Activated CD4-positive, alpha-beta memory T cell treated with anti-CD3 and anti-CD28 coated beads, Interleukin-2, amount 10 ng/mL, durations not matched to agents 7 days and 5 days (primary cell): ENCODE measurements at places on chromosomes 2 and 18. TPM values are rescaled to one million over a fixed set of nuclear protein-coding genes. Genes with fewer than 3 reads are reported as not detected.

Gene SIGLEC15
- total RNA-seq: not detected

Gene GLI2
- total RNA-seq: 0.43 TPM

Gene CD8B2
- not detected for total RNA-seq

Gene PDCD1
- total RNA-seq: 17.2 TPM

Gene UGT1A10
- not detected for total RNA-seq

Gene ELOA2
- total RNA-seq: not detected

Gene NEURL3
- 0.78 TPM for total RNA-seq

Gene LHCGR
- not detected for total RNA-seq

Gene RAB17
- not detected for total RNA-seq

Gene LYG1
- total RNA-seq: 1.2 TPM

Gene EXOC6B
- 18.7 TPM for total RNA-seq

GRCh38 chr18:26071725-26072124 lies 18.7 kb downstream of the SS18 start:
- no peak for DNase-seq
- no peak overlapping the region for H3K4me3 ChIP-seq
- no peak overlapping the region for H3K27ac ChIP-seq
- H3K27me3 ChIP-seq: no peaks in the 10 kb centered on the region
- H3K36me3 ChIP-seq: peaks cover 71% of the 10 kb centered on the region

DNA sequence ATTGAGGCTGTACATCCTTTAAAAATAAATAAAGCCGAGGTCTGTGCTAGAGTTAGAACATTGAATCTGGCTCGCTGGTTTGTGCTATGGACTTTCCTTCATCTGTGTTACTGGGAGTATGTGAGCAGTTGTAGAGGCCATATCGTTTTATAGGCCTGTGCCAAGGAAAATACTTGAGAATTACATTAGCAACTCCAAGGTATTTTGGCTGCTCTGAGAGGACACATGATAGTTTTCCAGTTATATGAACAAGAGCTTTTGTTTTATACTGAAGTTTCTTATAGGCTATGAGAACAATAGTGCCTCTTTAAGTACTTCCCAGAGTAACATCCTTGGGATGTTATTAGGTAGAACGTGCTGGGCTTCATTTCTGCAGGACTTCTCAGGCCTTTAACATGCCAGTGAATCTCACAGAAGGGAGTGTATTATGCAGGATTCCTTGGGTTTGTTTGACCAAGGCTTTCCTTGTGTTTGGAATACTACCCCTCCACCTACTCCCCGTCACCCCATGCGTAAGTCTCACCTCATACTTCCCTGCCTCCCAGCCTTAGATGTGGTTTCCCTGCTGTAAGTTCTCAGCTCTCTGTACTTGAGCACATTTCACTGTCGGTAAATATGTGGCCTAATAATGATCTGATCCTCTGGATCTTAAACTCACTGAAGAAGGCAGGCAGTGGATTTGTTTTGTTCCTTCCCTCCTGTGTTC lies 21.0 kb downstream of the TCF7L1 start:
- H3K27me3 ChIP-seq: peaks cover 7% of the 10 kb centered on the region
- H3K4me1 ChIP-seq: peaks cover 2% of the 10 kb centered on the region
- DNase-seq: no peak
- H3K27ac ChIP-seq: no peak overlapping the region
- no peaks in the 10 kb centered on the region for H3K36me3 ChIP-seq

- no peak overlapping the region for H3K4me3 ChIP-seq
- no peak overlapping the region for H3K27ac ChIP-seq
- H3K4me1 ChIP-seq: peaks cover 8% of the 10 kb centered on the region
- H3K27me3 ChIP-seq: no peaks in the 10 kb centered on the region
- DNase-seq: no peak
- H3K36me3 ChIP-seq: no peaks in the 10 kb centered on the region
Observed at GRCh38 chr18:13446610-13447461, 228.3 kb downstream of the LDLRAD4 start.

- no peak overlapping the region for H3K27ac ChIP-seq
- DNase-seq: no peak
- no peaks in the 10 kb centered on the region for H3K27me3 ChIP-seq
- peaks cover 15% of the 10 kb centered on the region for H3K4me1 ChIP-seq
- H3K4me3 ChIP-seq: no peak overlapping the region
Observed at GRCh38 chr2:48146552-48146951, 240.3 kb upstream of the FBXO11 start.

DNA sequence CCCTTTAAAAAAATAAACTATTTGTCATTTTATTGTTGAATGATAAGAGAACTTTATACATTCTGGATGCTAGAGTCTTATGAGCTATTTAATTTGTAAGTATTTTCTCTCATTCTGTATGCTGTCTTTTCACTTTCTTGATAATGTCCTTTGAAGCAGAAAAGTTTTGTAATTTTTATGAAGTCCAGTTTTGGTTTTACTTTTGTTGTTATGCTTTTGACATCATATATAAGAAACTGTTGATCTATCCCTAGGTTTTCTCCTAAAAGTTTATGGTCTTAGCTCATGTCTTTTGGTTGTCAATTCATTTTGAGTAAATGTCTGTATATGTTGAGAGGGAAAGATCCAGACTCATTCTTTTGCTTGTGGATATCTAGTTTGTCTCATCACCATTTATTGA lies 52.5 kb downstream of the TMEM247 start:
- H3K36me3 ChIP-seq: peaks cover 28% of the 10 kb centered on the region
- no peak overlapping the region for H3K27ac ChIP-seq
- DNase-seq: no peak
- H3K4me3 ChIP-seq: no peak overlapping the region
- H3K27me3 ChIP-seq: no peaks in the 10 kb centered on the region
- peaks cover 28% of the 10 kb centered on the region for H3K4me1 ChIP-seq

DNA sequence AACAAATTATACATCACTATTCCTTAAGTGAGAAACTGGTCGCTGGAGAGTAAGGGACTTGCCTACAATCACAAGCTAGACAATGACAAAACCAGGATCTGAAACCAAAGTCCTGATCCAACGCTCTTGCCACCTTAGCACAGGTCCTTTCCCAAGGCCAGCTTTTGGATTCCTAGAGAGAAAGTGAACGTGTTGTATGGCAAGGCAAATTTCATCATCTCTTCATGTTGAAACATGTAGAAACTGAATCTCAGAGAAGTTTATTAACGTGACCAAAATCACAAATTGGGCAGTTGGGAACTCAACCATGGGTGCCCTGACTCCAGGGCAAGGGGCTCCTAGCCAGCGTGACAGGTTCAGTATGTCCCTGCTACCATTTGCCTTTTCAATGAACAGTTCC lies 118.2 kb downstream of the VWC2L start:
- H3K4me1 ChIP-seq: no peaks in the 10 kb centered on the region
- H3K4me3 ChIP-seq: no peak overlapping the region
- no peak overlapping the region for H3K27ac ChIP-seq
- H3K27me3 ChIP-seq: no peaks in the 10 kb centered on the region
- no peak for DNase-seq

GRCh38 chr2:73933194-73933593 lies 6.5 kb downstream of the DGUOK start:
- no peak for DNase-seq
- no peak overlapping the region for H3K27ac ChIP-seq
- H3K27me3 ChIP-seq: no peaks in the 10 kb centered on the region

DNA sequence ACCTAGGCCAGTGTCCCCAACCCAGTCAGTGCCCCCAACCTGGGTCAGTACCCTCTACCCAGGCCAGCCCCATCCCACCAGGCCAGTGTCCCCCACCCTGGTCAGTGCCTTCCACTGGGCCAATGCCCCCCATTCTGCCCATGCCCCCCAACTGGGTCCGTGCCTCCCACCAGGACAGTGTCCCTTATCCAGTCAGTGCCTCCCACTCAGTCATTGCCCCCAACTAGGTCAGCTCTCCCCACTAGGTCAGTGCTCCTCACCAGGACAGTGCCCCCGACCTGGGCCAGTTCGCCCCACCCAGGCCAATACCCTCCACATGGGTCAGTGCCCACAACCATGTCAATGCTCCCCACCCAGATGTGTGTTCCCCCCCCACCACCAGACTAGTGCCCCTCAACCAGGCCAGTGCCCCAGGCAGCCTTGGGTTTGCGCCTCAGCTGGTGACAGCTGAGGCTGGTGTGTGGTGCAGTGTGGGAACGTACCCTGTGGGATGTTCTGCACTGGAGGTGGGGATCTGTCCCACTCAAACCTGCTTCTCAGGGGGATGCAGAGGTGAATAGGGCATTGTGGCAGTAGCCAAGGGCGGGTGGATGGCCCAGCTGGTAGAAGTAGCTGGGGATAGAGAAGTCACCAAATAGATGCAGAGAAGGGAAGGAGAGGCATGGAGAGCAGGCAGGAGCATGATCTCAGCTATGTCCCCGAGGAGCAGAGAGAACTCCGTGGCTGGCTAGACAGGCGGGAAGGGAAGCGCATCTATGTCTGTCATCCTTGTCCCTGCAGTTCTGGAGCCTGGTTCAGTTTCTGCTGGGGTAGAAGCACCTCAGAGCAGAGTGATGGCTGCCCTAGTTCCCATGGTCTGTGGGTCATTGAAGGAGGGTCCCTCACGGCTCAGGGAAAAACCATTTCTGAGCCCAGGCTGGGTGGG lies 168.8 kb downstream of the SH3RF3 start:
- H3K27me3 ChIP-seq: peaks cover 11% of the 10 kb centered on the region
- H3K4me3 ChIP-seq: no peak overlapping the region
- peaks cover 12% of the 10 kb centered on the region for H3K4me1 ChIP-seq
- no peaks in the 10 kb centered on the region for H3K36me3 ChIP-seq
- no peak for DNase-seq

GRCh38 chr2:230909841-230910545 lies 15.0 kb downstream of the GPR55 start:
- peaks cover 56% of the 10 kb centered on the region for H3K4me1 ChIP-seq
- peaks cover 20% of the 10 kb centered on the region for H3K27me3 ChIP-seq
- peaks cover 21% of the 10 kb centered on the region for H3K36me3 ChIP-seq
- H3K27ac ChIP-seq: no peak overlapping the region
- H3K4me3 ChIP-seq: no peak overlapping the region

- H3K4me3 ChIP-seq: peak overlapping the region; percentile 75
- peaks cover 2% of the 10 kb centered on the region for H3K36me3 ChIP-seq
- peak overlapping the region; percentile 26 for H3K27ac ChIP-seq
- H3K27me3 ChIP-seq: peaks cover 2% of the 10 kb centered on the region
- DNase-seq: peak; percentile 70
Observed at GRCh38 chr2:64228126-64228678, 84.0 kb upstream of the PELI1 start.

DNA sequence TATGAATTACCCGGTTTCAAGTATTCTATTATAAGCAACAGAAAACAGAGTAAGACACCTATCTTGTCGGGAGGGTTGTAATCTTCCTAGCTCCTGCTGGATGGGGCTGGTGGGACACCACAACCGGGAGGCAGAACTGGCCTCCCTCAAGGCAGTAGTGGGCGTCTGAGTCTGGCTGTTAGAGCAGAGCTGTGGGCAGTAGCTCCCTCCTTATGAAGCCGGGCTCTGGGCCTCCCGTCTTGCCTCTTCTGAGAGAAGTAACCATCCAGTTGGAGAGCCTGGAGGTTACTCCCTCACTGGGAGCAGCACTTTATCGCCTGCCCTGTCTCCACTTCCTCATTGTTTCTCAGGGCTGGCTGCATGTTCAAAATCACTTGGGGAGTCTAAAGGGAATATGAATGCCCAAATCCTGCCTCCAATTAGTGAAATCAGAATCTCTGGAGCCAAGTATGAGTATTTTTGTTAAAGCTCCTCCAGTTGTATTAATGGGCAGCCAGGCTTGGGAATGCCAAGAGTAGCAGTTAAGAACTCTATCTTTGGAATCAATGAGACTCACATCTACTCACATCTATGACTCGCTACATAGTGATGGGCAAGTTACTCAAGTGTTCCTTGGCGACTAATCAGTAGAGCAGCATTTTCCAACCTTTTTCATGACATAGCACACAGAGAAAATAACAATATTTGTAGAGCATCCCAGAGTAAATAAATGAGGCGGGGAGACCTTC lies 27.3 kb upstream of the NRP2 start:
- DNase-seq: no peak
- no peaks in the 10 kb centered on the region for H3K36me3 ChIP-seq
- H3K27me3 ChIP-seq: no peaks in the 10 kb centered on the region
- H3K4me1 ChIP-seq: no peaks in the 10 kb centered on the region

DNA sequence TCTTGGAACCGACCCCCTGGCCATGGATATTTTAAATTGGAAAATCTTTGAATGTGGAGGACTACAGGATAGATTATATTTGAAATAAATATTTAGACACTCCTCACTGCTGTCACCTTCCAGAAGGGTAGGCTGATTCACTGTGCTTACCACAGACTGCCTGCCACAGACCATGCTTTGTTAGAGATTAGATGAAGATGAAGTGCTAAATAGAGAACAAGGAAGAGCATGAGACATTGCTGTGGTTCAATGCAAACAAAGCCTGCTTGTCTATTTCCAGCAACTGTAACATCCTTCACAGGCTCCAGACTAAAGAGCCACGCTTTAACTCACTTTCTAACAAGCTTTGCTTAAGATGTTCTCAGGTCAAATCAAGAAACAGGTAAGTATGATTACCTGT lies 81.0 kb upstream of the TMEM17 start:
- H3K4me1 ChIP-seq: no peaks in the 10 kb centered on the region
- DNase-seq: no peak
- peaks cover 8% of the 10 kb centered on the region for H3K27me3 ChIP-seq
- H3K36me3 ChIP-seq: no peaks in the 10 kb centered on the region
- no peak overlapping the region for H3K4me3 ChIP-seq

- H3K27ac ChIP-seq: no peak overlapping the region
- H3K4me1 ChIP-seq: no peaks in the 10 kb centered on the region
- no peaks in the 10 kb centered on the region for H3K36me3 ChIP-seq
- H3K27me3 ChIP-seq: peaks cover 3% of the 10 kb centered on the region
- no peak overlapping the region for H3K4me3 ChIP-seq
Observed at GRCh38 chr2:99520813-99521212, 31.0 kb upstream of the REV1 start.

- no peak for DNase-seq
- no peaks in the 10 kb centered on the region for H3K36me3 ChIP-seq
- H3K4me1 ChIP-seq: no peaks in the 10 kb centered on the region
- H3K27ac ChIP-seq: no peak overlapping the region
Observed at GRCh38 chr2:167752734-167753133, 494.7 kb downstream of the STK39 start.

- peaks cover 6% of the 10 kb centered on the region for H3K4me1 ChIP-seq
- H3K27ac ChIP-seq: no peak overlapping the region
- H3K4me3 ChIP-seq: no peak overlapping the region
Observed at GRCh38 chr2:237497009-237497837, 10.2 kb downstream of the MLPH start.

- peaks cover 31% of the 10 kb centered on the region for H3K27me3 ChIP-seq
- peaks cover 4% of the 10 kb centered on the region for H3K4me1 ChIP-seq
- H3K4me3 ChIP-seq: no peak overlapping the region
- H3K36me3 ChIP-seq: no peaks in the 10 kb centered on the region
- no peak for DNase-seq
Observed at GRCh38 chr2:11488809-11489208, 22.8 kb upstream of the E2F6 start.

DNA sequence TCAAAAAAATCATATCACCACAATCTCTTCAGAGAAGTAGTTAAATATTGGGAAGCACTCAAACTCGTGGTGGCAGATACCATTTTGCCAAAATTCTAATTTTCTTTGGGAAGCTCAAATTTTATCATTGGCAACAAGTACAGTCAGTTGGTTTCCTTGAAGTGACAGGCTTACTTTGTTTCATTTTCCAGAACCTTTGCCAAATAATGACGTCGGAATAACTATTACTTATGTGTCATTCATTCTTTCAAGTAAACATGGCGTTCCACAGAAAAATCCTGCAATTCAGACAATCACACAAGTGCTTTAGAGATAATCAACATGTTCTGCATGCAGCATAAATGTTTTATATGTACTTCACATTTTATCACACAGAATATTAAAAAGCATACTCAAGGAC lies 5.4 kb downstream of the TTLL4 start:
- H3K36me3 ChIP-seq: peaks cover 19% of the 10 kb centered on the region
- H3K27me3 ChIP-seq: no peaks in the 10 kb centered on the region
- H3K4me3 ChIP-seq: no peak overlapping the region
- H3K27ac ChIP-seq: no peak overlapping the region
- DNase-seq: no peak
- peaks cover 40% of the 10 kb centered on the region for H3K4me1 ChIP-seq

GRCh38 chr2:238235331-238235732 lies 4.5 kb downstream of the HES6 start:
- H3K27ac ChIP-seq: no peak overlapping the region
- H3K27me3 ChIP-seq: peaks cover 66% of the 10 kb centered on the region
- peak overlapping the region; percentile 38 for H3K4me3 ChIP-seq
